ENCODE measurements at places on chromosomes 5 and 9.

GRCh38 chr9:128026773-128027541 lies 40.2 kb downstream of the NAIF1 start:
- no peak for DNase-seq

GRCh38 chr5:168712280-168712924 lies 133.2 kb upstream of the PANK3 start:
- peak; percentile 99 for DNase-seq

- peak; percentile 74 for DNase-seq
Observed at GRCh38 chr5:116032094-116032517, at the start of gene ARL14EPL. ARL14EPL (plus strand) TSS chr5:116032472; CDS start chr5:116051466, 18,994 bp downstream.

DNA sequence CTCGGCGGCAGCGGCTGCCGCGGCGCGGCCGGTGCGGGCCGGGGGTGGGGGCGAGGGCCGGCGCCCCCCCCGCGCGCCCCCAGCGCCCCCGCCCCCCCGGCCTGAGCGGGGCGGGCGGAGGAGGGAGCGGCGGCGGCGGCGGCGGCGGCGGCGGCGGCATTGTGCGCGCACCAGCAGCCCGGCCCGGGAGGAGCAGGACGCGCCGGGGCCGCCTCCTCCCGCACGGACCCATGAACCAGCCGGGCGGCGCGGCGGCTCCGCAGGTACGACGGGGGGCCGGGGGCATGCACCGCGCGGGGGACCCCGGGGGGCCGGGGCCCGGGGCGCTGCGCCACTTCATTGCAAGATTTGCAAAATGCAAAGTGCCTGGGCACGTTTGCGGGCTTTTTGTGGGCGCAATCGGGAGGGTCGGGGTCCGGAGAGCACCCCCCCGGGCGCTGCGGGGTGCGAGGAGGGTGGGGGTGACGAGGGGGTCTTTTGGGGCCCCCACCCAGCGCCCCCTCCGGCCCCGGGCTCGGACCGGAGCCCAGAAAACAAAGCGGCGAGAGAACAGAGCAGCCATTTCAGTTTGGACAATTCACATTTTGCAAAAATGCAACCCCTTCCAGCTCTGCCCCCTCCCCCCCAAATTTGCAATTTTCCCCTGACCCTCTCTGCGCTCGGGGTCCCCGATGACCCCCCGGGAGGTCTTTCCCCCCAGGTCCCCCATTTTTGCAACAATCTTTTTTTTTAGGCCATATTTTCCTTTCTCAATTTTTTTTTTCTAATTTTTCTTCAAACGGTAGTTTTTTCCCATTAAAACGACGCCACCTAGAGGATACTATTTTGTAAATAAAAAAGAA lies at the start of gene ZNF618:
ZNF618 (plus strand) TSS at position 159 of the 842 bp plus-strand sequence; CDS start at position 231, 72 bp downstream.
- peak; percentile 33 for DNase-seq

DNA sequence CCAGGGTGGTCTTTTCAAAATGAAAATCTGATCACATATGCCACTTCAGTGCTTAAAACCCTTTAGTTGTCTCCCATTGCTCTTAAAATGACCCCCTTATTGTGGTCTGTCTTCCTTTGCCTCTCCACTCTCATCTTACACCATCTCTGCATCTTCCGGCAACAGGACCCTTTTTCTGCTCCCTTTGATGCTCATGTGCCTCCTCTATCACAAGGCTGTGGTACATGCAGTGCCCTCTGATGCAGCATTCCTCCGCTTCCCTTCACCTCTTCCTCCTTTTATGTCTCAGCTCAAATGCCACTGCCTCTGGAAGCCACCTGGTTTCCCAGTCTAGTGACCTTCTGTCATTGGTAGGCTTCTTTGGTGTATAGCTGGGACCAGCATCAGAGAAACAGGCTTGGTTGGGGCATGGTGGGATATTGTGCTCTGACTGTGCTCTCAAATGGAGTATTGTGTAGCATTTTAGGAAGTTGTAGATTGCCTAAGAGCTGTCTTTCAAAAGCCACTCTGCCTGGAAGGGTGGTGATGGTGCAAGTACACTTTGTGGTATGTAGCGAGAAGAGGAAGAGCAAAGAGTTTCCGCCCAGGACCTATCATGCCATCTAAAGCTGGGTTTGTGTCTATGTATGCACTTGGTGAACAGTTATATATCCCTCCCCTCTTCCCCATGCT lies 28.1 kb downstream of the ARHGAP26 start:
- no peak for DNase-seq

- DNase-seq, result peak; percentile 93
Observed at GRCh38 chr9:94867842-94868312, 141.4 kb downstream of the AOPEP start.

DNA sequence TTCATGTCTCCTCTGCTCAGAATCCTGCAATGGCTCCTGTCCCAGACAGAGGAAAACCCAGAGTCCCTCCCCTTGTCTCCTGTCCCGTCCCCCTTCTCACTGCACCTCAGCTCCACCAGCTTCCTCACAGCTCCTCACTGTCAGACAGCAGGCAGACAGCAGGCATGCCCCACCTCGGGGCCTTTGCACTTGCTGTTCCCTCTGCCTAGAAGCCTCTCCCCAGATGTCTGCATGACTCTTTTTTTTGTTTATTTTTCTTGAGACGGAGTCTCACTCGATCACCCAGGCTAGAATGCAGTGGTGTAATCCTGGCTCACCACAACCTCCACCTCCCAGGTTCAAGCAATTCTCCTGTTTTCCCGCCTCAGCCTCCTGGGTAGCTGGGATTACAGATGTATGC lies 8.8 kb upstream of the SLC6A7 start:
- peak; percentile 45 for DNase-seq

GRCh38 chr5:133930813-133931090 lies 37.7 kb downstream of the C5orf15 start:
- no peak for DNase-seq

GRCh38 chr5:177478711-177479646 lies 5.5 kb upstream of the DBN1 start:
- peak; percentile 45 for DNase-seq

GRCh38 chr5:123455095-123455494 lies 31.9 kb upstream of the CEP120 start:
- no peak for DNase-seq

- no peak for DNase-seq
Observed at GRCh38 chr9:115305543-115305942, 187.6 kb upstream of the TNC start.

- peak; percentile 68 for DNase-seq
Observed at GRCh38 chr5:126490167-126490940, 67.1 kb downstream of the GRAMD2B start.

DNA sequence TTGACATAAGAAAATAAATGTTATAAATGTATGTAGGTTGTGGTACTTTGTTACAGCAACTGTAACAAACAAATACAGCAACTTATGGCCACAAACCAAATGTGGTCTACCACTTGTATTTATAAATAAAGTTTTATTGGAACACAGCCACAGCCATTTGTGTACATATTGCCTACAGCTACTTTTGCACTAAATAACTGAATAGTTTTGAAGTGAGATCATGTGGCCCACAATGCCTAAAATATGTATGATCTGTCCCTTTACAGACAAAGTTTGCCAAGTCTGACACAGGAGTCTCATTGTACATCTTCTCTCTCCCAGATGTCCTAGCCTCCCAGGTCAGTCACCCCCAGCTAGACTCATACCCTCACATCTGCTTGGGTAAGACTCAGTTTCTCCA lies 283.6 kb upstream of the PRDM9 start:
- peak; percentile 28 for DNase-seq

DNA sequence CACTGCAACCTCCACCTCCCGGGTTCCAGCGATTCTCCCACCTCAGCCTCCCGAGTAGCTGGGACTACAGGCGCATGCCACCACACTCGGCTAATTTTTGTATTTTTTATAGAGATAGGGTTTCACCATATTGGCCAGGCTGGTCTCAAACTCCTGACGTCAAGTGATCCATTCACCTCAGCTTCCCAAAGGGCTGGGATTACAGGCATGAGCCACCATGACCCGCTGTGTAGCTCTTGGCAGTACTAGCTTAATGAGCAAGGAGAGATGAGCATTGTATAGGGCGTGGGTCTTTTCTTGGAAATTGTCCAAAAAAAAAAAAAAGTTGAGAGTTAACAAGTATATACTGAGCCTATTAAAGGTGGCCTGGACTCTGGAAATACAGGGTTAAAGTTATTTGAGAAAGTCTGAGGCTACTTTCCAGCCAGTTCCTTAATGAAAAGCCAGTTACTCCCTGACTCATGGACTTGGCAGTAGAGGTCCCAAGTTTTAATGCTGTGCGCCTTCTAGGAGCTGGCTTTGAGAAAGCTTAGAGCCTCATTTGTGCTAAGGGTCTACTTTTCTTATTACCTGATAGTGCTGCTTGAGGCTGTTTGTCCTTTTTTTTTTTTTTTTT lies 4.2 kb upstream of the FGF18 start:
- peak; percentile 46 for DNase-seq

- no peak for DNase-seq
Observed at GRCh38 chr9:2169035-2169434, 153.9 kb downstream of the SMARCA2 start.

DNA sequence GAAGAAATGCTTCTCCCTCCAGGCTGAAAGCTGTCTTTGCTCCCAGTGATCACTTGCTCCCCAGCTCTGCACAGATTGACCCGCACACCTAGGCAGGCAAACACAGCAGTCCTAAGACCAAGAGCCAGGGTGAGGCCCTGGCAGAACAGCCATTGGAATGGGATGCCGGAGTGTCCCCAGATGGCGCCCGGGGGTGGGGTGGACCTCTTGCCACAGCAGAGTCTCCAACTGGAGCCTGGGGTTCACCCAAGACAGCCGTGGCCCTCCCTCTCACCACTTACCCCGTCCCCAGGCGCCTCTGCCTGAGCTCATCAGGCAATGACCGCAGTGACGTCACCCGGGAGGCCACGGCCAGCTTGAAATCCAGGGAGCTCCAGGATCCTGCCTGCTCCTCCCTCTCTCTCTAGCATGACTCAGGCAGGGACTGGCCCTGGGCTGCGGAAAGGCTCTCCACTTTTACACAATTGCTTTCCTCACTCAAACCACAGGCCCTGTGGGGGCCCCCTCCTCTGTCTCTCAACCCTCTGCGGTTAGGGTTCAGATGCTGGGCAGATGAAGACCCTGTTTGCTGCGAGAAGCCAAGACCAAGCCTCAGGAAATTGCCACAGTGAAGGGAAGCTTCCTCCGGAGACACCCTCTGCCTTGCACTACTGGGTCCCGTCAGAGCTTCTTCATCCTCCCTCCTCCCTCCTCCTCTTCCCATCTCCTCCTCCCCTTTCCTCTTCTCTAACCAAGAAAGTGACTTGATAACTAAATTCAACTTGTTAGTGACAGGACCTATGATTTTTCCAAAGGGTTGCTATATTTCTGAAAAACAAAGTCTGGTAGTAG lies 24.3 kb upstream of the PTGES start:
- peak; percentile 100 for DNase-seq

GRCh38 chr9:113302792-113303418 lies at the start of gene RNF183:
RNF183 (minus strand) TSS chr9:113303376; CDS start chr9:113298184, 5,192 bp downstream.
- DNase-seq, result no peak

GRCh38 chr9:121563881-121564460 lies 64.3 kb upstream of the GGTA1 start:
- no peak for DNase-seq

DNA sequence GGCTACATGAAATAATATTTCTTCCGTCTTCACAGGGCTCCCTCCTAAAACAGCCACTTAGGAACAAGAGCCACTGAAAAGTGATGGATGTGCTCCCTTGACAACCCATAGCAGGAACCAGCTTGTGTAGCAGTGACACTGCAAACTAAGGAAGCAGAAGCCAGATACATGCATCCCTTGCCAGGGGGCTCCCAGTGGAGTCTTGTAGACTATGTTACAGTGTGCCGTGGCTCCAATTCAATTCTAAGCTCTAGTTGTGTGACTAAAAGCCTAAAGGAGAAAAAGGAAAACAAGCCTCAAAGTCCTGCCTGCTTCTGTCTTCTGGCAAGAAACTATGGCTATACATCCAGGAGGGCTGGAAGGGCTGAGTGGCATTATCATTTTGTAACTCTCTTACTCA lies 12.2 kb upstream of the TAF1L start:
- no peak for DNase-seq

GRCh38 chr5:107431998-107432397 lies 238.7 kb downstream of the EFNA5 start:
- peak; percentile 63 for DNase-seq

DNA sequence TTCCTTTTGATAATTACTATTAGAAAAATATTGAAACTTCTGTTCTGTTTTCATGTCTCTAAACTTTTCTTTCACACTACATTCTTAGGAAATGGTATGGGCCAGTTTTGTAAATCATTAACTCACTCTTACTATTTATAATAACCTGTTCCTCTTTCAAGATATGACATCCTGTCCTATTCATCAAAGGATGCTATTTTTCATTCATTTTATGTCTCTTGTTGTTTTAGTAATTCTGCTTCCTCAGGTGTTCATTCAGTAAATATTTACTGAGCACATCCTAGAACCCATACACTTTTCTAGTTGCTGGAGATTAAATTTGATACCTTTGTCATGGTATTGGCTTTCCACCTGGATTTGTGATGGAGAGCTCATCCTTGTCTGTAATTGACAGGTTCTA lies 58.0 kb downstream of the GDA start:
- no peak for DNase-seq

DNA sequence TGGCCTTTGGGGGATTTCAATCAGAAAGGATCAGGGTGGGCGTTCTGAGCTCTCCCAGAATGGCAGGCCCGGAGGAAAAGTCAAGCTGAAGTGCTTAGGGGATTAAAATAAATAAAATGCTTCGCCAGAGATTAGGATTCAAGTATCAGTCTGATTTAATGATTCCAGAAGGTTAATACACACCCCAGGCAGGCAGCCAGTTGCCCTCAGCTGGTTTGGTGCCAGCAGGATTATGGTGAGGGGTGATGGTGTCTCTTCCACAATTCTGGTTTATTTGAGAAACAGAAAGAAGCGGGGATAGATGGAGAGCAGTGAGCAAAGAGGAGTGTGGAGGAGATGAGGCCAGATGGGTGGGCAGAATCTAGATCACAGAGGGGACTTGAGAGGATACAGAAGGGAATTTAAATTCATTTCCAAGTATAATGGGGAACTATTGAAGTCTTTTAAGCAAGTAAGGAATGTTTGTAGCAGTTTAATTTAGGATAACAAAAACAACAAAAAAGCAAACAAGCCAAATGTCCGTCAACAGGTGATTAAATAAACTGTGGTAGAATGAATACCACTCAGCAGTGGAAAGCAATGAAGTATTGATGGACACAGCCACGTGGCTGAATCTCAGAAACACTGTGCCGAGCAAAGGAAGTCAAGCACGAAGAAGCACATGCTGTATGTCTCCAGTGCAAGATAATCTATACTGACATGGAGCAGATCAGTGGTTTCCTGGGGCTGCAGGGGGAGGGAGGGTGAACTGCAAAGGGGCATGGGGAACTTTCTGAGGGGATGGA lies 297.7 kb downstream of the MSX2 start:
- DNase-seq, result no peak

DNA sequence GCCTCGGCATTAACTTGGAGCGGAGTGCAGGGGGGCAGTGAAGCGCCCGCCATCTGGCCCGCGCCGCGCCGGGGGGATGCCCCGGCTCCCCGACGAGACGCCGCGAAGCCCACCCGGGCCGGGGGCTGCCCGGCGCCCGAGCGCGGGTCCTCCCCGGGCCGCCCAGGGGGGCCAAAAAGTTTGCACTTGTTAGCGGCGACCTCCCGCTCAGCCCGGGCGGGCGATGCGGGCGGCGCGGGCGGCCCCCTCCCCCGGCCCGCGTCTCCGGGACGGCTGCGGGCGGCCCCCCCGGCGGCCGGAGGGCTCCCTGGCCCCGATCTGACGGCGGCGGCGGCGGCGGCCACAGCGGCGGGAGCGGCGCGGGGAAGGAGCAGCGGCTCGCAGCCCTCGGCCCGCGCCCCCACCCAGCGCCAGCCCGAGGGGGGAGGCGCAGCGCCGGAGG lies at the start of gene NTNG2:
NTNG2 (plus strand) TSS at position 316 of the 442 bp plus-strand sequence. CDS start 4,774 bp downstream, outside the sequence.
- DNase-seq, result no peak

- no peak for DNase-seq
Observed at GRCh38 chr9:27571011-27571410, 2.3 kb downstream of the C9orf72 start.

All from fibroblast of skin of right quadriceps (primary cell).